ENCODE measurements at places on chromosomes 4 and X.

GRCh38 chr4:146062340-146062739 is 113.2 kb upstream of the LSM6 start:
- no peak for DNase-seq

DNA sequence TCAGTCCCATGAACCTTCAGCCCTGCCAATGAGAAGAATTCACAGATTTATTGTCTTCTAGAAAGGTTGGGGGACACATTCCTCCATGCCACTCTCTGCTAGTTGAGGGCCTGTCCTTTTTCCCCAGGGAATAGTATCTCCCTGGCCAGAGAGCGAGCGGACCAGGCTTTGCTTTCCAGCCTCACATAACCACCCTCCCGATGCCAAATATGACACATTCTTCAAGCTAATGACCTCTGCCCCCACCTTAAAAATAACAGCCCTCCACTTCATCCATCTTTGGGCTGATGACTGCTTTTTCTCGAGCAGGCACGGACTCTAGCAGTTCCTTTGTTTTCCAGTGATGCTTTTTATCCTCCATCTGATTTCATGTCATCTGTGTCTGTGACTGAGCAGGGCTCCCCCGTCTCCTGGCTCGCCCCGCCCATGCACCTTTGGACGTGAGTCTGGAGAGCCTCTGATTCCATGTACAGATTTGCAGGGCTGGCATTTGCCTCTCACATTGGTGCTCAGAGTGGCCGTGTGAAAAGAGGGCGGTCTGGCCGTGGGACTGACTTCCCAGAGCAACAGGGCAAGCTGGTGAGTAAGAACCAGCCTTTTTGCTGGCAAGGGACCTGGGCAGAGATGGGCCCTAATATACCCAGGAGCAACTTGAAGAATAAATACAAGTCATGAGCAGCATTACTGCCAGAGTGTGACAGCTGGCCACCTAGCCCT is 279.8 kb downstream of the BCOR start:
- no peak for DNase-seq

DNA sequence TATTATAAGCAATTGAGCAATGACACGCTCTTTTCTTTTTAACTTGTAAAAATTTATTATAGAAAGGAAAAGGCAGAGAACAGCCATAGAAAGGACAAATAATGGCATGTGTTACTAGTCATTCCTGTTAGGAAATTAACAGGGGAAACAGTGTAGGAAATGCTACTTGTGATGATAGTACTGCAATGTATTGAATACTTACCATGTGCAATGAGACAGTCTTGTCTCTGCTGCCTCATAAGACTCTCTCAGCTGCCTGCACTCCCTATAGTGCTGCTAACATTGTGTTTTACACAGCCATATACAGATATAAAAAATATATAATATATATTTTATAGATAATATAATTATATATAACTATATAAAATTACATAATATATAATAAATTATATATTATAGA is 62.3 kb upstream of the SHOX start:
- DNase-seq: no peak

GRCh38 chr4:20255251-20255586 is 3.5 kb downstream of the SLIT2 start:
- no peak for DNase-seq

DNA sequence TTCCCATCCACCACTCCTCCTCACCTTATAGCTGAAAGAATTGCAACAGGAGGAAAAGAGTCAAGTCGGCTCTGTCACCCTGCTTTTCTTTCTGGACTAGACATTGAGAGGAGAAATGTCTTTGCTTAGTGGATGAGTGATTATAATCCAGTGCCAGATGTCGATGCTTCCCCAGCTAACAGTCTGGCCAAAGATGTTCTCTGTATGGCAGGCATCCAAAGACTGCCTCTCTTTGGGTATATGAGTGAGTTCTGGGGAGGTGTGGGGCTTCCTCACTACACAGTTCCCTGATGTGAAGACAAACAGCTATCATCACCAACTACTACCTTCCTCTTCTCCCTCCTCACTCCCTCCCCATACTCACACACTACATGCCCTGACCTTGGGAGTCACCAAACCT is 90.9 kb downstream of the COMMD8 start:
- DNase-seq: no peak

GRCh38 chr4:182629096-182629495 is 288.1 kb downstream of the DCTD start:
- no peak for DNase-seq

DNA sequence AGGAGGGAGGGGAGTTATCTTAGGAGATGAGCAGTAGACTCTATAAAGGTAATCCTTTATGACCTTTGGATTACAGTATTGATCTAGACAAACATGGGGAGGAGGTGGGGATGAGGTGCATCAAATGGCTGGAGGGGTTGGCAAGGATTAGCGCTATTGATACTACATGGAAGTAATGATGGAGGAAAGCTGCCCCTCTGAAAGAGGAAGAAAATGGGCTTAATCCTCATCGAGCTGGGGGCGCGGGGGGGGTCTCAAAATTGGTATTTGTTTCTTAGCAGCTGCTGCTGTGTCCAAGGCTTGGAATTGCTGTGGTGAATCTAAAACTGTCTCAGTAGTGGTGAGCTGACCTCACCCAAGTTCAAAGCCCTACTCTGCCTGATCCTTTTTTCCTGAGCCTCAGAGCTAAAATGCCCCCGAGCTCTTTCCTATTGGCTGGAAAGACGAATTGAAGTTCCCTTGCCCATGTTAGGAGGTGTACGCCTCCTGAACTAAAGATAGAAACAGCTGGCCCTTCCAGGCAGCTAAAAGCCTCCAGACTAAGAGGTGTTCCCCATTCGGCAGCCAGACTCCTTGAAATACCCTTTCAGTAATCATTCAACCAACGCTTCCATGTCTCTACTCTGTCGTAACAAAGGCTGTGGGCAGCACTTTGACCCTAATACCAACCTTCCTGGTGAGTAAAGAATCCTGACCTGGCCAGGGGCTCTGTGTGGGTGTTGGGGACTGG is at the start of gene ITGB1BP2:
ITGB1BP2 (plus strand) TSS at position 556 of the 730 bp plus-strand sequence; CDS start at position 613, 57 bp downstream.
- DNase-seq: no peak

DNA sequence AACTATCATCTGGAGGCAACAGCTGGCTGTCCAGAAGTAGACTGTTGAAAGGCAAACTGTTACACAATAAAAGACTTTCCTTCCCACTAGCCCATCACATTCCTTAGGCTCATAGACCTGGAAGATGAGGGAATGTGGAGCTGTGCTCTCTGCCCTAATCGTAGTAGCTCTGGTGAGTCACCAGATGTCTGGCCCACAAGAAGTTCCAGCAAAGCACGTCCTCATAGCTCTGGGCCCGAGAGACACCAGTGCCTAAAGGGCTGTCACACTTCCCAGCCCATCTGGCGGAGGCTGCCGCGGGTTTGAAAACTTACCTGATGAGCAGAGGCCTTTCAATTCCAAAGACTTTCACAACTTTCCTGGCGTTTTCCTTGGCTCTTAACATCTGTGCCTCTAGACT is 81.7 kb upstream of the STOX2 start:
- DNase-seq: no peak

GRCh38 chrX:12843668-12844279 is 23.1 kb upstream of the TLR7 start:
- no peak for DNase-seq

- no peak for DNase-seq
Observed at GRCh38 chrX:72297953-72298730, 7.6 kb downstream of the CITED1 start.

GRCh38 chrX:132612821-132613564 is 124.2 kb upstream of the MBNL3 start:
- DNase-seq: peak; percentile 28

DNA sequence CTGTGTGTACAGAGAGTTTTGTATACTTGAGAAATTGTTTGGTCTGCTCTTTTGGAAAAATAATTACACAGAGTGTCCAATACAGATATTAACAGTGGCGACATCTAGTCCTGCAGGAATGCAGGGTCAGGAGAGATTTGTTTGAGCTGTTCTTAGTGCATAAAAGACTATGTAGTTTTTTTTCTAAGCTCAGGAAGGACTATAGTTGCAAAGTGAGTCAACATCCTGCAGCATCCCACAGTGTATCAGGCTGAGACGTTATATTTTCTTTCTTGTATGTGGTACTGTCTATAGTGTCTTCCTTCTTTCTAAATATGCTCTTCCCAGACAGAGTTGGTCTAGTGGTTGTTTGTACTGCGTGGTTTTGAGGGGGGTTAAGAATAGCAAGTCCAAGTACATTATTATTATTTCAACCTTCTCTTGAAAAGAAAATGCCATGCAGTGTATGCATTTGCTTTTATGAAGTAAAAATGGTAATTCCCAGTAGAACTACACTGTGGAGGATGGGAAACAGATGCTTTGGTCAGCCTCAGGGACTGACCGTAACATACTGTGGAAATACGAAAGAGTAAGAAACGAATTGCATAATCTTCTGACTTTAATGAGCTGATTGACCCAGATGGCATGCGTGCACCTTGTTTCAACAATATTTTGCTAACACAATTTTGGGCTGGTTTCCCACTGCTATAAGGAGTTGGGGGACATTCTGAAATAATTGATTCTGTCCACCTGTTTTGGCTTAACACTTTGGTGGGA is 67.4 kb downstream of the DMP1 start:
- no peak for DNase-seq

DNA sequence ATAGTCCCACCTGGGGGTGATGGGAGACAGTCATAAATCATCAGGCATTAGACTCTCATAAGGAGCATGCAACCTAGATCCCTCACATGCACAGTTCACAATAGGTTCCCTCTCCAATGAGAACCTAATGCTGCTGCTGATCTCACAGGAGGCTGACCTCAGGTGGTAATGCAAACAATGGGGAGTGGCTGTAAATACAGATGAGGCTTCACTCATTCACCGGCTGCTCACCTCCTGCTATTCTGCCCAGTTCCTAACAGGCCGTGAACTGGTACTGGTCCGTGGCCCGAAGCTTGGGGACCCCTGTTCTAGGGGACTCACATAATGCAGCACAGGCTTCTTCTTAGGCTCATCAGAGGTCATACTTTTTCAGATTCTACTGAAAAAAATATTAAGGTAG is 625.9 kb upstream of the AGA start:
- DNase-seq: no peak

GRCh38 chr4:135510582-135510981 is 1309.0 kb upstream of the PABPC4L start:
- no peak for DNase-seq

DNA sequence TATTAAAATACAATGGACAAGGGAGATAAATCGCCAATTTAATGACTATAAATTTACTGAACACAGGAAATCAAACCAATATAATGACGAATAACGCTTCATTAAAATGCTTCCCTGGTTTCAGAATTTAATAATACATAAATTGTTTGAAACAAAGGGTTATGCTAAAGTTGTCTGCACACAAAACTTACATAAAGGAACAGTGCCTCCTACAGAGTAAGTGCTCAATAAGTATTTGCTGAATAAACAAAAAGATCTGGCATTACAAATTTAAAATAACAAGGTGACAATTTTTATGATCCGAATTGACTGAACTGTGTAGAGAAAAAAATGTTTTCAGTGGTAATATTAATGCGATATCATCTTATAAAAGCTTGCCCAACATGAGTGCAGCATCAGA is 69.6 kb downstream of the NOCT start:
- DNase-seq: no peak

- DNase-seq: no peak
Observed at GRCh38 chr4:2332976-2333319, 71.0 kb upstream of the MXD4 start.

GRCh38 chrX:123170546-123170945 is 13.5 kb upstream of the GRIA3 start:
- DNase-seq: no peak

- DNase-seq: no peak
Observed at GRCh38 chr4:13294961-13295605, 189.1 kb downstream of the RAB28 start.

DNA sequence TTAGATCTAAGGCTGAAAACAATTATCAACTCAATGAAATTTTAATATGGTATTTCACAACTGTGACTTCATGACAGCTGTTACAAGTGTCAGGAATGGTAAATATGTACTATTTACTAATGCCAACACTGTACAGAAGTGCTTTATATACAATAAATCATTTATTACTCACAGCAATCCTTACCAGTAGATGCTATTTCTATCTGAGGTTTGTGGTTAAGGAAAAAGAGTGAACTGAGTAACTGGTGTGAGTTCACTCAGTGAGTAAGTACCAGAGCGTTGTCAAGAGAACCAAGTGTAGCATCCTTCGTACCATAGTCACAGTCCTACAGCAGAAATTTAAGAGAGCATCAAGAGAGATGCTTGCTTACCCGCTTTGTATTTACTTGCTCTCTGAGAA is 23.3 kb downstream of the MTHFD2L start:
- peak; percentile 37 for DNase-seq

GRCh38 chr4:71586087-71586763 is 197.7 kb downstream of the GC start:
- DNase-seq: no peak

DNA sequence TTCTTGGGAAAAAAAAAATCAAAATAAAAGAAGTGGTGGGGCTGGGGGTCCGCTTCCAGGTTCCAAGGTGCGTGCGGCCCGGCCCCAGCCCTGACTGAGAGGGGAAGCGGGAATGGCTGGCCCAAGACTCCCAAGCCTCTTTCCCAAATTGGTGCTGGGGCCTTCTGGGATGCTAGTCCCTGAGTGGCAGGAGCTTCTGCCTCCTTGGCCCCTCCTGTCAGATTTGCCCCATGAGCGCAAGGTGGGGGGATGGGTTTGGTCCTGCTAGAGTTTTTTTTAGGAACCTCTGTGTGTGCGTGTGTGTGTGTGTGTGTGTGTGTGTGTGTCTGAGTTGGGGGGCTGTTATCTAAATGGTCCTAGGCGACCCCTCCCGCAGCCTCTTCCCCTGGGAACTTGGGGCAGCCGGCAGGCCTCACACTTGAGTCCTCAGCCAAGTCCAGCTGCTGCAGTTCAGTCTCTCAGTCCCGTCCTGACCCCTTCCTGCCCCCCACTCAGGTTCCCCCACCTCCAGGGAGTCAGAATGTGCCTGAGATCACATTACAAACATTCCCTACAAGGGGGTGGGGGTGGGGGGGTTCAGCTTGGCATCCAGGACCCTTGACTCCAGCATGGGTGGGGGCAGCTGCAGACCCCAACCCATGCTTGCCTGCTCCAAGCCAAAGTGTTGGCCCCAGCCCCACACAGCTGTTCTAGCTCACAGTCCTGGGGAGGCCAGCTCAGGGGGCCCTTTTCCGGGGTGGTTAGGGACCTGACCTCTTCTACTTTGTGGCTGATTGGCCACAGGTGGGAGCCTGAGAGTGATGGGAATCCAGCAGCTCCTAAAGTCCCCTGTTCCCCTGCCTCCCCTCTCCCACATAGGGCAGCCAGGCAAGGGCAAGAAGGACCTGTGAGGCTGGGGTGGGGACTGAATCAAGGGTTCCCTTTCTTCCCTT is 4.0 kb downstream of the EFNB1 start:
- DNase-seq: no peak

GRCh38 chr4:159425737-159426305 is 322.9 kb downstream of the RAPGEF2 start:
- no peak for DNase-seq

Measured in activated CD4-positive, alpha-beta T cell treated with anti-CD3 and anti-CD28 coated beads, Interleukin-2, Interleukin-4, amounts not matched to agents 100 ng/mL and 50 ng/mL, durations not matched to agents 16 hours and 8 hours (primary cell).